GM12892 (cell line): ENCODE measurements at places on chromosomes 4 and X.

DNA sequence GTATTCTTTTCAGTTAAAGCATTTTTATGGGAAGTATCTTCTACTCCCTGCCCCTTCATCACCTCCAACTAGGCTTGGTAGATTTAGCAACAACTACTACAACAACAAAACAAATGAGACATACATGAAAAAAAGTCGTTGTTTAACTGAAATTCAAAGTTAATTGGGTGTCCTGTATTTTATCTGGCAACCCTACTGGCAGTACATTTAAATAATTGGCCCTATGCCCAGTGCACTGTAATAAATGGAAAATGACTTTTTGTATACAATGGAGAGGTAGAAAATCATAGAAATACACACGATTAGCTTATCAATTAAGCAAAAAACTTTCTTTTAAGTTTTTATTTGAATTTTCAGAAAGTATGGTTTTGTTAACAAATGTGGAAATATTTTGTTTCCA lies 21.4 kb upstream of the CLGN start:
- DNase-seq, result no peak

DNA sequence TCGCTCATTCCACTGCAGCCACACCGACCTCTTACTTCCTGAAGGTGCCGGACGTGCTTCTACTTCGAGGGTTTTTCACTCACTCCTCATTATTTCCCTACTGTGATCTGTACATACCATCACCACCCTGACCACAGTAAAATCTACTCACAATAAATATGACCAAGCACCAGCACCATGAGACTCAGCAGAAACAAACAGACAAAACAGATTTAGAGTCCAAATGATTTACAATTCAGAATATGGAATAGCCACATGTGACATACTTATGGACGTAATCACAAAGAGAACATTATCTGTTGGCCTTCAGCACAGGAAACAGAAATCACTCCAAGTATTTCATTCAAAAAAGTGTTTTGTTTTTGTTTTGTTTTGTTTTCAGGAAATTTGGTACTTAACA lies 16.1 kb upstream of the KLB start:
- DNase-seq, result no peak

DNA sequence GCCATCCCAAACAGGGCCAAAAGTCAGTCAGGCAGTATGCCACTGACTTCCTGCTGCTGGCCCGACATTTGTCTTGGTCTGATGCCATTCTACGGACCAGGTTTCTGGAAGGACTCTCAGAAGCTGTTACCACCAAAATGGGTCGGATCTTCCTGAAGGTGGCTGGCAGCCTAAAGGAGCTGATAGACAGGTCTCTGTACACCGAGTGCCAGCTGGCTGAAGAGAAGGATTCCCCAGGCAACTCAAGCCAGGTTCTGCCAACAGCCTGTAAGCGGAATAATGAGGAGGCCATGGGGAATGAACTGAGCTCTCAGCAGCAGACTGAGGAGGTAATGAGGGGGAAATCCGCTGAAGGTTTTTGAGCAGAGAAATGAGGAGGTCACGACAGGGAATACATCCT lies 95.7 kb downstream of the RTL9 start:
- no peak for DNase-seq

DNA sequence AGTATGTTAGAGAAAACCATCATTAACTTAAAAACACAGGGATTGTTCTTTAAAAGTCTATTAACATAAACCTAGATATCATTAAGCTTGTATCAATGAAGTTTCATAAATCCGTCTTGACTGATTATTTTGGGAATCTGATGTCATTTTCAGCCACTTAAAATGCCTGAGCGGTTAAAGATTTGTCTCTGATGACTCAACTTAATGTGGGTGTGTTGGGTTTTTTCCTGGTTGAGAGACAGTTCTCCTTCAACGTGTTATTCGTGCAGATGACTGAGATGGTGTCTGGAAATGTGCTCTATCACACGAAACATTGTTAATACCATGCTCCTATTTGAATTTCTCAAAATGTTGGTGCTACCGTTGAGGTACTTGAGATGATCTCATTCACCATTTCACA lies 227.3 kb upstream of the TENM3 start:
- DNase-seq, result no peak
